ENCODE measurements at places on chromosomes 13 and 19.

DNA sequence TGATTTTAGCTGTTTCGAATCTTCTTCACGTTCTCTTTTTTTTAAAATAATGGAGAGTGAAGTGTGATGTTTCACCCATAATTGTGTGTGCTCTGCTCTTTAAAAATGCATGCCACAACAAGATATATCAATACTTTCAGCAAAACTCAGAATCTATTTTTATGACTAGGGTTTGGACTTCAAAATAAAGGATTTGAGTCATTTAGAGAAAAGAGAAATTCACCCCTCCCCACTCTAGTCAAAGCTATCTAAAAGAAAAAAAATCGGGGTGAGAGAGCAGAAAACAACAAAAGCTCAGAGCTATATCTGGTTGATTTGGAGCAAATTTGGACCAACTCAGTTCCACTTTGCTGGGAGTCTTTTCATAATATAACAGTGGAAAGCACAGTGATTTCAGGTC lies 244.5 kb downstream of the DNAJC15 start:
- no peak for DNase-seq

DNA sequence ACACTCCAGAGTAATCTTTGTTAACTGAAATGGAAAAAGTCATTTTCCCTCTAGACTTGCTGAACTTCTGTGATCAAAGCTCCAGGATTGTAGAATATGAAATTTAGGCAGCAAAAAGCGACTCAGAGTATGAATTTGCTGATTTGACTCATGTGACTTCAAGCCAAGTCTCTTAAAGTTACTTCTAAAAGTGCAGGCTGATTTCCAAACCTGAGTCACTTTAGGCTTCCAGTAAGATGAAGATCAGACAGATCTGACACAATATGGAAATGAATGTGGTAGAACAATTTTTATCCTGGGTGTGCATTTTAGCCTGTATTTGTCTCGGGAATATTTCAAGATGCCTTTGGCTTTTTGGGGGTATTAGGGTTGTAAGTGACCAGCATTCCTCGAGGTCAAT lies 151.0 kb upstream of the TMTC4 start:
- DNase-seq = no peak

- no peak for DNase-seq
Measured at GRCh38 chr13:112968380-112968909, 569 bp upstream of the MCF2L start.

GRCh38 chr13:46388846-46389245 lies 1.8 kb upstream of the RUBCNL start:
- no peak for DNase-seq

DNA sequence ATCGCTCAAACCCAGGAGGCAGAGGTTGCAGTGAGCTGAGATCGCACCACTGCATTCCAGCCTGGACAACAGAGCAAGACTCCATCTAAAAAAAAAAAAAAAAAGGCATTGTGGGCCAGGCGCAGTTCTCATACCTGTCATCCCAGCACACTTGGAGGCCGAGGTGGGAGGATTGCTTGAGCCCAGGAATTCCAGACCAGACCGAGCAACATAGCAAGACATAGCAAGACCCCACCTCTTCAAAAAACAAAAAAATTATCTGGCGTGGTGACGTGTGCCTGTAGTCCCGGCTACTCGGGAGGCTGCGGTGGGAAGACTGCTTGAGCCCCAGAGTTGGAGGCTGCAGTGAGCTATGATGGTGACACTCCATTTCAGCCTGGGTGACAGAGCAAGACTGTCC lies 18.0 kb downstream of the PIP5K1C start:
- DNase-seq = no peak

DNA sequence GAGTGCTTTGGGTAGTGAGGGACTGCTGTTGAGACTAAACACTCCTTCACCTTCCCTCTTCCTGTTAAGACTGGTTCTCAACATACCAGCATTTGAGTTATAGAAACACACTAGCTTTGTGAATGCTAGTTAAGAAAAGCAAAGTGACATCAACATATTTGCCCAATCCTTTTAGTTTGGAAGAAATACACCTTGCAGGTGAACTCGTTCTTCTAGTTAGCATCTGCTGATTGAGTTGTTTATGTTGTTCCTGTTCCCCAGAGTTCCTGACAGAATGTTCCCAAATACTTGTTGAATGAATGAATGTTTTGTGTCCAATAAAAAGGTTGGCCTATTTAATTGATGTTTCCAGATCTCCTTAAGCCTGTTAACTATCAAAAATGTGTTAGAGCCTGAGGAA lies 7.1 kb downstream of the LMO7 start:
- no peak for DNase-seq

- DNase-seq = peak; percentile 44
Measured at GRCh38 chr19:16327501-16327900, 2.9 kb downstream of the KLF2 start.

GRCh38 chr13:66745307-66745706 lies 484.8 kb downstream of the PCDH9 start:
- DNase-seq = no peak

DNA sequence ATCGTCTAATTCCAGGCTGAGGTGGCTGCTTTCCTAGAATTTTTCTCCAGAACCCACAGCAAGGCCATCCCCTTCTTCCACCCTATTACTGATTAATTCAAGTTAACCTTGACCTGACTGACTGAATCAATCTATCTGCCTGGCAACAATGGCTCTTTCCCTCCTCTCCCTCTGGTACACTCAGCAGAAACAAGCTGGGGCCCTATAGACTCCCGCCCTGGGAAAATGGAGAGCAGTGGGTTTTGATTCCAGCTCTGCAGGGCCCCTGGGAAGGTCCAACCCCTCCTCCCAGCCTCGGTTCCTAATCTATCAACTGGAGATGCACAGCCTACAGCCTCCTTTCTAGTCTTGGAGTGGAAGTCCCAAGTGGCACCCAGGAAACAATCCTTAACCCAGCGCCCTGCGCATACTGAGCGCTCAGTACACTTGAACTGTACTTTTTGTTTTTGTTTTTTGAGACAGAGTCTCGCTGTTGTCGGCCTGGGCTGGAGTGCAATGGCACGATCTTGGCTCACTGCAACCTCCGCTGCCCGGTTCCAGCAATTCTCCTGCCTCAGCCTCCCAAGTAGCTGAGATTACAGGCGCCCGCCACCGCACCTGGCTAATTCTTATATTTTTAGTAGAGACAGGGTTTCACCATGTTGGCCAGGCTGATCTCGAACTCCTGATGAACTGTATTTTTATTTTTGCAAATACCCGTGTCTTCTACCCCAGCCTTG lies 5.2 kb upstream of the C3 start:
- DNase-seq = no peak
